Stimulated activated CD4-positive, alpha-beta T cell treated with anti-CD3 and anti-CD28 coated beads, Interleukin-1b, Interleukin-23, amount 100 ng/mL, for 4 hours (primary cell): ENCODE measurements at places on chromosomes 6 and 20.

DNA sequence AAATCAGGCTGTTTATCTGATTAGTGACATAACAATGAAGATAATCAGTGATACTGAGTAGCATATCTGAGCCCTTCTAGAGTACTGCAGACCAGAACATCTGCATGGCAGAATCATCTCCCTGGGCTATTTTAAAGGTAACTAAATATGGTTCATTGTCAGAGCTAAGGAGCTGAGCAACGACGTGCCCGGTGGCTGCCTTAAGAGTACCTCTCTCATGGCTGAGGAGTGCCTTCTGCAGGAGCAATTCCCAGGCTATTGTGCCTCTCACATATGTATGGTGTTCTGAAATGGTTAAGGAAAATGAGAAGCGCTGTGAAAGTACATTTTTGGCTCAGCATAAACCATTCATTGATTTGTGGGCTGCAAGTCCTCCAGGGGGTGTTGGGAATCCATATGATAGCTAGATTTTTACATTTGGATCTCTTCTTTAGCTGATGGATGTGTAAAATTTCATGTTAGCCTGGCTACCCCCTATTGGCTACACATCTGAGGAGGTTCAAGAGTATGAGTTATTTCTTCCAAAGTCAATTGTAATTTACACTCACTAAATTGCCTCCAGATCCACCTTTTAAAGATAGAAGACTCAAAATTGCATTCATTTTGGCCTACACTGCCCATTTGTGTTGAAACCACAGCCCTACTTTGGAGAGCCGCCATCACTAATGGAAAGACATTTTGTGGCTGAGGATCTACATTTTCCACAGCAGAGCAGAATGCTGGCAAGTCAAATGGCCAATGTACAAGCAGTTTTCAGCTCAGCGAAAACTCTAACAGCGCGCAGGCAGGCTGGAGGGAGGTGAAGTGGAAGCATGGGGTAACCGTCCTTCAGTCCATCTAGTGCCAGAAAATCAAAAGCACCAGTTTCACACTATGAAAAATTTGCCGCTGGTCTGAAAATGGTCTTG, 198.0 kb downstream of the SIM1 start:
- DNase-seq, result no peak

DNA sequence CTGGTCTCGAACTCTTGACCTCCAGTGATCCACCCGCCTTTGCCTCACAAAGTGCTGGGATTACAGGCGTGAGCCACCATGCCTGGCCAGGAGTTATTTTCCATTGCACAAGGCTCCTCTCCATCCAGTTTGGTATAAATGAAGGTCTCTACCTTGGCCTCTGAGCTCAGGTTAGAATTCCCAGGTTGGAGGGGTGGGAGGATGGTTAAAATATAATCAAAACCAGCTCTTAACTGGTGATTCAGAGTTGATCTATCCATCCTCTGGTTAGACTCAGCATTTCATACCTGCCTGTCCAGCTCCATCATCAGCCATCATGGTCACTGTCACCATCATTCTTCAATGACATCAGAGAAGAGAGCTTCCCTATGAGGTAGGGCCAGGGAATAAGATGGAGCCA, 2.6 kb upstream of the SLC22A7 start:
- DNase-seq, result no peak

DNA sequence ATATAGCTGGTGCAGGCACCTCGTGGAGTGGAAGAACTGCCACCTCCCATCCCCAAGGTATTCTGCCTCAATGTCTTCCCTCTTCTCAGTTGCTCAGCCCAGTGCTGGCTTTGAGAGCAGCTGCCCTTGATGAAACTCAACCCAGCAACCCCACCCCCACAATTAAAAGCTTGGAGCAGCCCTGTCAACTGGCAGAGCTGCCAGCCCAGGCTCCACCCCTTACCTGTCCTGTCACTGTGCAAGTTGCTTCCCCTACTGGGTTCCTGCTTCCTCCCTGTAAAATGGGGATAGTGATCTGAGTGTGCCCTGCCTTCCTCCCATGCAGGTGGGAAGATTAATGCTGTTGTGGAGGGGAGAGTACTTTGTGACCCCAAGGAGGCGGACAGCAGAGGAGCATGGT, 4.5 kb downstream of the TMEM63B start:
- DNase-seq, result no peak

DNA sequence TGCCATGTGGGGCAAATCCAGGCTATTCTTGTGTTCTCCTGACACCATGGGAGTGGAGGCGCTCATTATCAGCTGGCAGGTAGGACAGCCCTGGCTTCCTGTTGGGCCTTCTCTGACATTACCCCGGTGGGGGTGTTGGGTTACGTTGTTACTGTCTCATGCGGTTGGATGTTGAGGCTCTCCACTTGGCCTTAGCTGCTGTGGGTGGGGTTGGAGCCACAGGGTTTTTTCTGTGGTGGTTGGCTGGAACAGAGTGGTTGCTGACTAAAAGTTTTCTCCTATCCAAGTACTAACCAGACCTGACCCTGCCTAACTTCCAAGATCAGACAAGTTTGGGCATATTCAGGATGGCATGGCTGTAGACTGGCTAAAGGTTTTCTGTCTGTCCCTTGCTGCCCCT, 20.2 kb downstream of the RIPK1 start:
- DNase-seq, result no peak

- no peak for DNase-seq
Observed at GRCh38 chr6:129276986-129277385, 394.0 kb downstream of the LAMA2 start.

- DNase-seq, result no peak
Observed at GRCh38 chr6:102761872-102762271, 1368.4 kb downstream of the GRIK2 start.

DNA sequence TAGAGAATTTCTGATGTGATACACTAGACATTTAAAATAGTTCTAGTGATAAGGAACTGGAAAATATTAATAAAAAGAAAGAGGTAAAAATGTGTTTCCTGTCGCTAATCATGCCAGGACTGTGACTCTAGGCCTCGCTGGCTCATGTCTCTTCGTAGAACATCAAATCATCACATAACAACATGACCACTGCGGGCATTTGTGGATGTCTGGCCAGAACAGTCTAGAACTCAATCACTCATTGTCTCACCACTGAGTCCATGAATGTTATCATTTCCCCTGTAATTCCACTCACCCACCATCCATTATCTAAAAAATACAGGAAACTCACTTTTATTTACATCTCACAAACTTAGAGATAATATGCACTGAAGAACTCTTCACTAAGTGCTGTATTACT, 3.4 kb downstream of the HMGN3 start:
- no peak for DNase-seq

- no peak for DNase-seq
Observed at GRCh38 chr6:131804131-131804530, 3.7 kb upstream of the ENPP1 start.

GRCh38 chr6:161228096-161228495, 45.8 kb downstream of the AGPAT4 start:
- no peak for DNase-seq

DNA sequence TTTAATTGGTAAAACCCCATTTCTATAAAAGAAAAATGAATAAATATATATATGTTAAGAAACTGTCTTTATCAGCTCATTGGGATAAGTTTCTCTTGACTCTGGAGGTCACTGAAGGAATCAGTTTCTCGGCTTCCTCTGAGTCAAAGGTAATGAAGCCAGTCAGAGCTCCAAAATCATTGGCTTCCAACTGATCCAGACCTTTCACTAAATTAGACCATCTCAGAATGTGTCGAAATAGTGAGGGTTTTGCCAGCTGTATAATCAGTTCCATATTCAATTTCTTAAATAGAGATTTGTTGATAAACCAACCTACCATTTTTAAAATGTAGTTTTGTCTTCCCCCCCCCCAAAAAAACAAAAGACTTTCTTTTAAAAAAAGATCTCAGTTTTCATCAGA, 60.5 kb upstream of the SRSF6 start:
- DNase-seq, result no peak

- no peak for DNase-seq
Observed at GRCh38 chr6:150201772-150202329, 59.0 kb downstream of the PPP1R14C start.

GRCh38 chr6:160044687-160045086, 75.8 kb downstream of the IGF2R start:
- no peak for DNase-seq

- DNase-seq, result no peak
Observed at GRCh38 chr6:5753209-5753608, 253.5 kb downstream of the NRN1 start.

DNA sequence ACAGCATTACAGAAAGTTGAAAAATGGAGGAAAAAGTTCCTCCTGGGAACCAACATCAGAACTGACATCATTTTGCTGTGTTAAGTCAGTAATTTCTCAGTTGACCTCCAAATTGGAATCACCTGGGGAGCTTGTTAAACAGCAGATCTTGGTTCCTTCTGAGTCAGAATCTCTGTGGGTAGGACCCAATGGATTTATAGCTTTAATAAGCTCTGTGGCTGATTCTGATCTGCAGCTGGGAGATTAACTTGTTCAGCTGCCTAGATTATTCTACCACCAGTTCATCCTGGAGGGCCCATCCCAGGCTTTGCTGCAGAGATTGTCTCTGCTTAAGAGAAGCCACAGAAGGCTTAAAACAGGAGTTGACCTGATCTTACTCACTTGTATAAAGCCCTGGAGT, 90.7 kb upstream of the POPDC3 start:
- no peak for DNase-seq

DNA sequence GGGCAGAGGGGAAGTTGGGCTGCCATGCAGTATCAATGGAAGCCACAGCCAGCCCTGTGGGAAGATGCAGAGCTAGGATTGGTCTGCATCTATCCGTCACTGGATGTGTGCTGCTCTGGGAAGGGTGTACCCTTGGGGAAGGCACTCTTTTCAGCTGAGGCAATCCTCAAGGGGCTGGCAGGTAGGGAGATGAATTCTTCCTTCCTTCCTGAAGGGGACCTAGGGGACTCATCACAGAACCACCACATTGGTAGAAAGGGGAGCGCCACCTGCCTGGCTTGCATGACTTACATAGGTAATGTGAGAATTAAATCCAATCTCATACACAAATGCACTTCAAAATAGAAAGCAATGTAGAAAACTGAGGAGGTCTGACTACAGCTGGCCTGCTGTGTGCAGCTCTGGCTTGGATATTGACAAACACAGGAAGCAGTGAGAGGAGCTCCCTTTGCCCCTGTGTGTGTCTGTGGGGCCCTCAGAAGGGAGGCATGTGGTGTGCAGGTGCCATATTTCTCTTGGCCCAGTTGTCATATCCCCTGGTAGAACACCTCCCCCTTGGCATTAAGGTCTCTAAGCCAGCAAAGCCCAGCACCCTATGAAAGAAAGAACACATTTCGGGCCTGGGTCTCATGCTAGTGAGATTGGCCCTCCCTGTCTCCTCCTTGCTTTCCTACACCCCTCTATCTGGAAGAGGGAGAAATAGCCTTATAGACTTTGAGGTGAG, 260.3 kb upstream of the MOCS1 start:
- no peak for DNase-seq

GRCh38 chr6:137849981-137850714, 16.9 kb upstream of the TNFAIP3 start:
- DNase-seq, result no peak

GRCh38 chr20:37308086-37309050, 18.9 kb downstream of the MANBAL start:
- no peak for DNase-seq

- no peak for DNase-seq
Observed at GRCh38 chr6:37141281-37142049, 28.5 kb upstream of the PIM1 start.

DNA sequence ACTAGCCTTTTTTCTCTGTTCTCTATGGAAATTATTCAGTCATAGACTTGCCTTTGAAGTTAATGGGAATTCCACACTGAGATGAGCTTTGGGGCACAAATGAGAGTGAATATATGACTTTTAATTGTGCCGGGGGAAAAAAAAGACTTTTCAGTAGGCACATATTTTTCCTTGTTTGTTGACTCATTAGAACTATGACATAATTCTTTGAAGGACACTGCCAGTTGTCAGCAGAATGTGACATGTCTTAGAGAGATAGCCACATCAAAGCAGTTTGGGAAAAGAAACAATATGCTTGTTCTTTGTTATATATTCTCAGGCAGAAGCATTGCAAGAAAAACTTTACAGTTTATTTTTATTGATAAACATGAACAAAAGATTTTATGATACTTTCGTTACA, 138.3 kb downstream of the COL9A1 start:
- DNase-seq, result no peak

DNA sequence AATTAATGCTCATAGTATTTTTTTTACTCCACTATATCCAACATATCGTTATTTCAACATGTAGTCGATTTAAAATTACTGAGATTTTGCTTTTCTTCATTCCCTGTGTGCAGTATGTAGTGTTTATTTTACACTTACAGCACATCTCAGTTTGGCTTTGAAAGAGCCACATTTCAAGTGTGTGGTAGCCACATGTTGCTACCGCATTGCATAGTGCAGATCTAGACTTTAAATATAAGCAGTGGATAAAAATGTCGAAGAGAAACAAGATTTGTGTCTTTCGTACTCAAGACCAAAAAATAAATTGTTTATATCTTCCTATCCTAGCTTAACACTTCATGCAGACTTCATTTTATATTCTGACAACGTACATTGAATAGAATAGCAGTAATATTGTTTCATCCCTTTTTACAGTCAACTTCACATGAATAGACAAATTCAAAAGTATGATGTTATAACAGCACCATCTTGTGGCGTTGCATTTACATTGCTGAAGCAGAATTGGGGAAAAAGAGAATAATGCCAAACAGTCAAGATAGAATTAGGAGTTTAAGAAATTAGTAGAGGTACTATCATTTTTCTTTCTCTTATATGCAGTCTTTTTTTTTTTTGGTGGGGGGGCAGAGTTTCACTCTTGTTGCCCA, 29.9 kb downstream of the FBXO5 start:
- no peak for DNase-seq

GRCh38 chr6:153856929-153857376, 182.1 kb upstream of the OPRM1 start:
- DNase-seq, result no peak

- DNase-seq, result no peak
Observed at GRCh38 chr6:143215363-143215762, 154.7 kb downstream of the AIG1 start.

GRCh38 chr6:17930321-17930993, 57.0 kb downstream of the KIF13A start:
- no peak for DNase-seq

DNA sequence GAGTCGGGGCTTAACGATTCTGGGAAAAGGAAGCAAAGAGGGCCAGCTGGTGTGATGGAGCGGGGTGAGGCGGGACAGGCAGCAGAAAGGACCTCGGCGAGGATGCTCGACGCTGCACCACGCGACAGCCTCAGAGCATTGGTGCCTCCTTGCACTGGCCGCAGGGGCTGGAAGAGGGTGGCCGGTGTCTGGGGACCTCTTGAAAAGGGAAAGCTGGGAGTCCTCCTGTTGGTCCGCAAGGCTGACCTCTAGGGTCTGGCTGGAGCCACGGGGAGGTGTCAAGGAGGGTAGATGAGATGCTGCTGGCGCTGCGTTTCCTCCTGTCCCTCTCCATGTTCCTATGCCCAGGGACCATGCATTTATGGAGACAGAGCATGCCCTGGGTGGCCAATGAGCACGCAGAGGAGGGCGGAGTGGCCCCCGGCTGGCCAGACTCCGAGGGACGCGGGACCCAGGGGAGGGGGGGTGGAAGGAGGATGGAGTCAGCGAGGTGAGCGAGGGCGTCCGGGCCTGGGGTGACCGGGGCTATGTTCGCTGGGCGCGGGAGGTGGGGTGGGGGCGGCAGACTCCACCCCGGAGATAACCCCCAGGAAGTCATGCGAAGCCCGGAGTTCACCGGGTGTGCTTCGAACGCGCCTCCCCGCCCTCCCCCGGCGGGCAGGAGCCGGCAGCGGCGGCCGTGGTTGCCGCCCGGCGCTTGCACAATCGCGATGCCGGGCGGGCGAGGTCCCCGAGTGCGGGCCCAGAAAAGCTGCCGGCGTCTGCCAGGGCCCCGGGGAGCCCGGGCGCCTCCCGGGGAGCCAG, at the start of gene CYP24A1:
CYP24A1 (minus strand) TSS at position 334 of the 804 bp plus-strand sequence. CDS start 407 bp downstream, outside the sequence.
- DNase-seq, result no peak

- no peak for DNase-seq
Observed at GRCh38 chr6:107644513-107644912, 154.6 kb downstream of the SOBP start.
